NCI-H146 (cell line): ENCODE measurements at places on chromosomes 4 and X.
A peak's percentile ranks its signal among the peaks of the same experiment; 100 is the strongest.

GRCh38 chrX:107396783-107397182, 52.7 kb upstream of the FRMPD3 start:
- DNase-seq, result no peak

GRCh38 chrX:76109654-76110053, 63.2 kb upstream of the PBDC1 start:
- no peak for DNase-seq

DNA sequence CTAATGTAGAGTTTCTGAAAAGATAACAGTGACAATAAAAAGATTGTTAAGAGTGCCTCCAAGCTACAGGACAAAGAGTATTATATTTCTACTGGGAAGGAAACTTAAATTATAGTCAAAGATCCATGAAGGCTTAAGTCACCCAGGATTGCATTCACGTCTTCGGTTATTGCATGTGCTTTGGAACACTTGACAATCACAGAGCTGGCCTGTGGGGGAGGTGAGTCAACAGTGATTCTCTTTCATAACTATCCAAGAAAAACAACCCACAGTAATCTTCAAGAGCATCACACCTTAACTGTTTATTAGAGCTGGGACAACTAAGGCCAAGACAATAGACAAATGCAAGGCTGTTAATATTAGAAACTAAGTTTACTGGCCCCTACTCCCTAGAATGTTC, 40.3 kb downstream of the PDGFC start:
- no peak for DNase-seq

- no peak for DNase-seq
Observed at GRCh38 chr4:175705407-175705806, 106.7 kb downstream of the GPM6A start.

DNA sequence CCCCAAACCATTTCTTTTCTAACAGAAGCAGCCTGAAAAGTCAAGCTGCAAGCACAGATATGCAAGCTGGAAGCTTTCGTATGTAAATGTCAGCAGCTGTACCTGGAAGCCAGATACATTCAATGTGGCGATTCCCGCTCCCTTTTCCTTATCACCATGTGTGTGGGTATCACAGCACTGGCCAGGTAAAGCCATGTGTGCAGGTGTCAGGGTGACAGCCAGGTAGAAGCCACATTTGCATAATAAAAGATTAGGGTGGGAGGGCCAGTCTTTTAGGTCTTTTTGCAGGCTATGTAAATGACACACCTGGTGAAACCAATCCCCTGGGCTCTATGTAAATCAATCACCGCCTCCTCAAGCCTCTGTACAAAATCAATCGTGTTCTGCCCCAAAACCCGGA, 50.1 kb downstream of the RXFP1 start:
- peak; percentile 16 for DNase-seq

GRCh38 chrX:74911494-74911893, 13.8 kb downstream of the NEXMIF start:
- no peak for DNase-seq

DNA sequence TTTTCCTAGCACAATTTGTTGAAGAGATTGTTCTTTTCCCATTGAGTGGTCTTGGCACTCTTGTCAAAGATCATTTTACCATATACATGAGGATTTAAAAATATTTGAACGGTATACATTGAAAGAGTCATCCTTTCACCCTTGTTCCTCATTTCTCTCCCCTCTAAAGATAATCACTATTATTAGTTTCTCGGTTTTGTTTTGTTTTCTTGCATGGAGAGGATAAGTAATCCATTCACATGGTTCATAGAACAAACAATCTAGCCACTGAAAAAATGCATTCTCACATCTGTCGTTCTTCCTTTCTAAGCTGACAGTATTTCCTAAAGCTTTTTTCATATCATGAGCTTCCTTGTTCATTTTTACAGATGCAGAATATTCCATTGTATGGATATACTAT, 39.2 kb upstream of the MSMO1 start:
- DNase-seq, result no peak

DNA sequence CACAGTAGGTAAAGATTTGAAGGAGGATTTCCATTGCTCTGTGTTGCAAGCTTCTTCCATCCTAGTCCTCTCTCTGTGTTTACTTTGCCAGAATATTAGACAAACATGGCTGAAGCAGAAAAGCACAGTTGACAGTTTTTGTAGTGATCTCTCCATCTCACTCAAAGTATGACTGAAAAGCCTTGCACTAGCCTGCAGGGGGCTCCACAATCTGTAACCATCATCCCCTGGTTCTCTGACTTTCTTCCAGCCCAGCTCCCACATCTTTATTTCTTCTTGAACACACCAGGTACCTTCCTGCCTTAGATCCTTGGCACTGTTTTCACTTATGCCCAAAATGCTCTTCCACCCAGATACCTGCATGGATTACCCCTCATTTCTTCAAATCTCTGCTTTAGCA, 34.1 kb upstream of the HHIP start:
- no peak for DNase-seq

GRCh38 chr4:70627620-70628019, 924 bp upstream of the ENAM start:
- DNase-seq, result no peak

- no peak for DNase-seq
Observed at GRCh38 chrX:13123247-13123856, 78.9 kb upstream of the FAM9C start.

- DNase-seq, result no peak
Observed at GRCh38 chrX:43682726-43683125, 26.6 kb downstream of the MAOA start.

DNA sequence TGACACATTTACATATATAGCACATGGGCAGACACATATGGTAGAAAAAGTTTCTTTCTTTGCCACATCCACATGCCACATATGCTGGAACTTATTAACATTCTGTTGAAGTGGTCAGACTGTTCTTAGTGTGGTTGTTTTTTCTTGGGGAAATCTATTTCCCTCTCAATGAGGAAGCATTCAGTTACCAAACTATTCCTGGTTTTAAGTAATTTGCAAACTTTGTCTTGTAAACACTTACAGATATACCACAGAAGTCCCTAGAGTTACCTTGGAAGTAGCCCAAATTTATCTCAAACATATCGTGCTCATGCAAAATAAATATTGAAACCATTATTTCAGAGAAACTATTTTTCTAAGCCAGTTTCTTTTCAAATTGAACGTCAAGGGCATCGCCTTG, 625.5 kb upstream of the INTU start:
- DNase-seq, result no peak

DNA sequence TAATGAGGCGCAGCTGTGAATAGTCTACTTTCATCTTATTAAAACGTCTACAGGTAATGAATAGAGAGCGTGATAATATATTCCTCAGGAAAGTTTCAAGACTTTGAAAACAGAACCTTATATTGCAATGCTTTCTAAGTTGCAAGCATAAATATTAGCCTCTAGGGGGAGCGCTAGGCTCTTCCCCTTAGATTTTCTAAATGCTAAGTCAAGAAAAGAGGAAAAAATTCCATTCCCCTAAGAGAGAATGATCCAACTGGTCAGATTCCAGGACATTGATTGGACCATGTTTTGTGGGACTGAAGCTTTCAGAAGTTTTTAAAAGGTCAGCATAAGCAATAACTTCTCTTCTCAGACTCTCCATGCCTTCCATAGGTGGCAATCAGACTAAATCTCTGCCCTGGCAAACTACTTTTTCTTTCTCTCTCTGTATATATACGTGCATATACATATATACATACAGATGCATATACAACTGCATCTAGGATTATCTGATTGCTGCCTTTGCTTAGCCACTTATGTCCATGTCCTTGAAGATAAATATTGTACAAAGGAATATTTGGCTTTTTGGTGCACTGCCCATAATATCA, 492.9 kb downstream of the INPP4B start:
- DNase-seq, result peak; percentile 2

GRCh38 chr4:67234296-67234695, 311.0 kb downstream of the CENPC start:
- no peak for DNase-seq

DNA sequence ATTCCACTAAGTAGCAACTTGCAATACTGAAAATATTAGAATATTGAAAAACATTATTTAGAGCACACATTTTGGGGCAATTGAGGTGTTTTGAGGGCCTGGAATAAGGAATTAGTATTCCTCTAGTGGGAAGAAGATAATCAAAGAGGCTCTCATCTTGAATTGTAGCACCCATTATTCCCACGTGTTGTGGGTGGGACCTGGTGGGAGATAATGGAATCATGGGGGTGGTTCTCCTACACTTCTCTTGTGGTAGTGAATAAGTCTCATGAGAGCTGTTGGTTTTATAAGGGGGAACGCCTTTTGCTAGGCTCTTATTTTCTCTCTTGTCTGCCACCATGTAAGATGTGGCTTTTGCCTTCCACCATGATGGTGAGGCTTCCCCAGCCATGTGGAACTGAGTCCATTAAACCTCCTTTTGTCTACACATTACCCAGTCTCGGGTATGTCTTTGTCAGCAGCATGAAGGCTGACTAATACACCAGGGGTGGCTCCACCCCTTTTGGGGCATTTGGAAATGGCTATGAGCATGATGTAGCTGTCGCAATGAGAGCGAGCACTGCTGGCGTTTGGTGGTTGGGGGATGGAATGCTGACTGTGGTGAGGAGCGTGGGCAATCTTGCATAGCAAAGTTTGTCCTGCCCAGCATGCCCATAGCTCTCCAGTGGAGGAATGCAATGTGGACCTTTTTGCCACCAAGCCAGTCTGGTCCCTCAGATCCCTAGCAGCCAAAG, 308.2 kb downstream of the FRMPD4 start:
- no peak for DNase-seq

DNA sequence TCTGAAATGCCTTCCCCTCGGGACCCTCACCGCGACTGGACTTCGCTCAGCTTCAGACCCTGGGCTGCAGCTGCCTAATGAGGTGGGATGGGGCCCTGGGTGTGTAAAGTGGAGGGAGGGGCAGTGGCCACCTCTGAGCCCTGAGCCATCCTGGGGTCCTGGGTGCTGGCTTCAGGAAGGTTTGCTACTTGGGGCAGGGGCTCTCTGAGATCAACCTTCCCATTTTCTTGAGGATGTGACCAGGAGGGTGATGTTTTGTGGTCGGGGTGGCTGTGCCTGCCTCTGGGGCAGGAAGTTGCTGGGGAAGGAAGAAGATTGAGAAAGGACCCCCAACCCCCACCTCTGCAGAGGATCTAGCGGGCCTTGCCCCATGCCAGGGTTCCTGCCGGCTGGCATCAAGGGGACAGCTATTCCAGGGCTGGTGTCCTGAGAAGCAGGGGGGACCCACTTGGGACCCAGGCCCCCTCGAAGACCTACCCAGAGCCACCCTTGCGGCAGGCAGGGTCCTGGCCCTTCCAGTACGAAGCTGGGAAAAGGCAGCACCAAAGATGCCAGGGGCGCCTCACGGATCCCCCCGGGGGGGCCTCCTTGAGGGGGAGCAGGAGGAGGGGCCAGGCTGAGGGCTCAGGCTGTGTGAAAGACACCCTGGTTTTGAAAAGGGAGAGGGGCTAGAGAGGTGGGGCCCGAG, 6.5 kb downstream of the SH3BP2 start:
- no peak for DNase-seq
